ENCODE measurements at places on chromosomes 16 and 17.

DNA sequence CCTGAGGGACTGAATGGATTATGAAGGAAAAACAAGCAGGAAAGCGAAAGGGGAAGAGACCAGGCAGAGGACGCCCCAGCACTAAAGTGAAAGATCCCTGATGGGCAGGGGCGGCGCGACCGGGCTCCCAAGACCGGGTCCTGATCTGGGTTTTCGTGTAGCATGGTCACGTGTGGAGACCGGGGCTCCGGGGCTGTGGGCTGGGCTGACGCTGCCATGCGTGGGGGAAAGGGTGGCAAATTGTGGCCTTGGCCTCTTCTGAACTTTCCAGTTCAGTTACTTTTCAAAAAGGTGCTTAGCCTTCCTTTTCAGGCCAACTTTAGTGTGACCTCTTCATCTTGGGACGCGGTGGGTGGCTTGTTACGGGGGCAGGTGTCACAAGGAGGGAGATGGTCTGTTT is 57.5 kb downstream of the METRNL start:
- no peak for DNase-seq

DNA sequence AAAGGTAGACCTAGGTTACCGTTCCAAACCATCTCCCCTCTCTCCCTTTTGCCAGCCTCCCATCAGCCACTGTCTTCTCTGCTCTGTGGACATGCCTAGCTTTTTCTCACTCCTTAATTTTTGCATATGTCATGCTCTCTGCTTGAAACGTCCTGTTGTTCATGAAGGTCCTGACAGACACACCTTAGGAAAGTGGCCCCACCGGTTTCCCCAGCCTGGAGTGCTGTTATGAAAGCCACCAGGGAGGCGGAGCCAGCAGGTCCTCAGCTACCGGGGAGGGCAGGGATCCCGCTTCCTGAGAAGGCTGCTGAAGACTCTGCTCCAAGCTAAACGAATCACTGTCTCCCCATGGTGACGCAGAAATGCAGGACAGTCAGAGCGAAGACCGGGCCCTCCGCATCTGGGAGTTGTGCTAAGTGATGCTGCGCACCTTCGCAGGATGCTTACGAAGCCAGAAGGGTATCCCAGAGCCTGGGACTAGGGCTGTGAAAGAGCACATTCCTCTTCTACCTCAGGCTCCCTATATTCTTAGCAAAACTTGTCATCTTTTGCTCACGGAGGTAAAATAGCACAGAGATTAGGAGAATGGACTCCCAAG is 2.3 kb upstream of the SLC16A11 start:
- peak; percentile 19 for DNase-seq

DNA sequence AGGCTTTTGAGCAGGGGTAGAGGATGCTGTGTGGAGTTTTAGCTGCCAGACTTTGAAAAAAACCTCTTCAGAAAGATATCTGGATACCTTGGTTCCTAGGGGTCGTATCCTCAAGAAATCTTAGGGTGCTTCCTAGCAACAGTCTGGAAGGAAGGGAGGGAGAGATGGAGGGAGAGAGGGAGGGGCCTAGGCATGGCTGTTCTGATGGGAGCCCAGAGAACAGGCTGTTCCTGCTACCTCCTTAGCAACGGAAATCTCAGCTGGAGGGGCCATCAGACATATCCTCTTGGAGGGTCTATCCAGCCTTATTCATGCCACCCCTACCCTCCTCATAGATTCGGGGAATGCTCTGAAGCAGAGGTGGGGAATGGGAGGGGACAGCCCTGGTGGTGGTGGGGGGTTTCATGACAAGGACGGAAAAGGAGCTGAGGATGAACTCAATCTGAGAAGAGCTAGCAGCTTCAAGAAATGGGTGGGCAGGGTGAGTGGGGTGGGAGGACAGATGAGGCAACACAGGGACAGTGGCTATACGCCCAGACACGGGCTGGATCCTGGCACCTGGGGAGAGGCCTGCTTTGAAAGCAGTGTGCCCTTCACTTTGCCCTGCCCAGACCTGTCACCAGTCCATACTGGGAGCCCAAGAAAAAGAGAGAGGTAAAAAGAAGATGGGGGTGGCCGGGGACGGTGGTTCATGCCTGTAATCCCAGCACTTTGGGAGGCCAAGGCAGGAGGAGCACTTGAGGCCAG is 2.9 kb upstream of the THRA start:
- DNase-seq = no peak

- DNase-seq = no peak
Observed at GRCh38 chr17:7846063-7846735, 8.7 kb upstream of the TMEM88 start.

DNA sequence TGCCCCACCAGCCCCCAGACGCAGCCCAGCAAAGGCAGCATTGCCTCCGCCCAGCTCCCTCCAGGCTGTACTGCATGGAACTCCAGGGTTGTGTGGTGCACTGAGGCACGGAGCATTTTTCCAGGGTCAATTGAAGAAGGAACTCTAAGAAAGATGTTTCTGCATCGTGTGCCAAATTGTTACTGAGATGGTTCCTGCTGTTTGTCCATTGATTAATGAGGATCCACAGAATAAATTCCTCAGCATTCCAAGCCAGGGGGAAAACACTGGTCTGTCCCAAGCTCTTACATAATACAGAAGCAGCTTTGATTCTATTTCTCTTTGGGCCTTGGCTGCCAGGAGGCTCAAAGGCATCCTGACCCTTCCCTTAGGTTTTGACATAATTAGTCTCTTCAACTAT is 80.9 kb downstream of the ZNF423 start:
- no peak for DNase-seq

DNA sequence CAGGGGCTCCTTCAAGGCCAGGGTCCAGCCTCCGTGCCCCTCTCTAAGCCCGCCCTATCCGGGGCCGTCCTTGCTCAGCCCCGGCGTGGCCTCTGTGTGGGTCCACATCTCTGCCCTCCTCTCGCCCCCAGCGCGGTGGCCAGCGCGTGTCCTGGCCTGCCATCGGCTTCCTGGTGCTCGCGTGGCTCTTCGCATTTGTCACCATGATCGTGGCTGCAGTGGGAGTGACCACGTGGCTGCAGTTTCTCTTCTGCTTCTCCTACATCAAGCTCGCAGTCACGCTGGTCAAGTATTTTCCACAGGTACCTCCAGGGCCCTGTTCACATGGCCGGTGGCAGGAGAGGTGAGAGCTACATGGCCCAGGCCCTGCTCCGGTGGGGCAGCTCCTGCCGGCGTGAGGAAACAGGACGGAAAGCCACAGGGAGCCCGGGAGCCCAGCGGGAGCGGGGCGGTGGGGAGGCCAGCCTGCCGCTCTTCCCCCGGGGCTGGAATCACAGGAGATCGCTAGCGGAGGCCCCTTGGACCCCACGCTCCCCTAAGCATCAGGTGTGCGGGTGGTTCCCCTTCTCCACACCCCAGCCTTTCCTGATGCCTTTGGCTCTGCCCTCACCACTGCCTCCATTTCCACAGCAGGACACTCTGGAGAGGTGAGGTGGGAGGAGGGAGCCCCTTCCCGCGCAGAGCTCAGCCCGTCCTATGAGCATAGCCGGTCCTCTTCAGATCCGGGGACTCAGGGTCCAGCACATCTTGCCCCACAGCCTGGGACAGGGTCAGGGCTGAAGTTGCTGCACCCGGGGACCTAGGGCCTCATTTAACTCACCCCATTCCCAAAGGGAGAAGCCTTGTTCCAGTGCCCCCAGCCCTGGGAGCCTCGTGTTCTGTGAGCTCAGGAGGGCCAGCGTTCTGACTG is 10.2 kb downstream of the TAX1BP3 start:
- no peak for DNase-seq

DNA sequence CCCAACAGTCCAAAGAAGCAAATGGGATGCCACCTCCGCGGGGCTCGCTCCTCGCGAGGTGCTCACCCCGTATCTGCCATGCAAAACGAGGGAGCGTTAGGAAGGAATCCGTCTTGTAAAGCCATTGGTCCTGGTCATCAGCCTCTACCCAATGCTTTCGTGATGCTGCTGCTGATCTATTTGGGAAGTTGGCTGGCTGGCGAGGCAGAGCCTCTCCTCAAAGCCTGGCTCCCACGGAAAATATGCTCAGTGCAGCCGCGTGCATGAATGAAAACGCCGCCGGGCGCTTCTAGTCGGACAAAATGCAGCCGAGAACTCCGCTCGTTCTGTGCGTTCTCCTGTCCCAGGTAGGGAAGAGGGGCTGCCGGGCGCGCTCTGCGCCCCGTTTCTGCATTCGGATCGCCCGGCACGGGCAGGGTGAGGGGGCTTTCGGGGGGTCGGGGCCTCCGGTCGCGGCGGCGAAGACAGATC is at the start of gene CDH13:
Gene CDH13 (plus strand): TSS at position 179 of the 471 bp plus-strand sequence.
- no peak for DNase-seq

GRCh38 chr17:5210614-5211252 is 19.1 kb upstream of the ZNF594 start:
- DNase-seq = no peak

DNA sequence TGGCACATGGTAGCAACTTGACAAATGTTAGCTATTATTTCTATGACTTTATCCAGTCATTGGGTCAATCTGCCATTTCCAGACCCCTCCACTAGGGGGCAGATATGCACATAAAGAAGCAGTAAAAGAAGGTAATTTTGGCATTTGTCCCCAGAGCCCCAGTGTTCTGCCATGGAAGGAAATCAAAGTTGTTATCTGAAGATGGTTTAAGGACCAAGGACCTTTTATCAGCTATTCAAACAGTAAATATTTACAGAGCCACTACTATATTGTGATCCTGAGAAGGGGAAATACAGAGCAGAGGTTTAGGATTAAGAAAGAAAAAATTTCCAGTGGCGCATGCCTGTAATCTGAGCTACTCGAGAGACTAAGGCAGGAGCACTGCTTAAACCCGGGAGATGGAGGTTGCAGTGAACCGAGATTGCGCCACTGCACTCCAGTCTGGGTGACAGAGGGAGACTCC is 20.0 kb downstream of the TRAF4 start:
- peak; percentile 67 for DNase-seq

GRCh38 chr16:85436207-85436606 is 176.9 kb upstream of the GSE1 start:
- DNase-seq = no peak

DNA sequence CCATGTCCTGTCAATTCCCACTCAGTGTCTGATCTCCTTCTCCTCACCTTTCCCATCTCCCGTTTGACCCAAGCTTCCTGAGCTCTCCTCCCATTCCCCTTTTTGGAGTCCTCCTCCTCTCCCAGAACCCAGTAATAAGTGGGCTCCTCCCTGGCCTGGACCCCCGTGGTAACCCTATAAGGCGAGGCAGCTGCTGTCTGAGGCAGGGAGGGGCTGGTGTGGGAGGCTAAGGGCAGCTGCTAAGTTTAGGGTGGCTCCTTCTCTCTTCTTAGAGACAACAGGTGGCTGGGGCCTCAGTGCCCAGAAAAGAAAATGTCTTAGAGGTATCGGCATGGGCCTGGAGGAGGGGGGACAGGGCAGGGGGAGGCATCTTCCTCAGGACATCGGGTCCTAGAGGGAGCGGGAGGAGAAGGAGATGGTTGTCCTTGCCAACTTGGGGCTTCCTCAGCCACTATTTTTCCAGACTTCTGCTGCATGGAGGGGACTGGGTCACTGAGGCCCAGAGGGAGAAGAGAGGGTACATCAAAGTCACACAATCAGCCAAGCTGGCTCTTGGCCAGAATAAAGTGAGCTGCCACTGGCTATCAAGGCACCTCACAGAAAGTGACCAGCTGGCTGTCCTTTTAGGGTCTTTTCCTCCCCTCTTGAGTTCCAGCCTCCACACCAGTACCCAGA is 1.9 kb upstream of the TBC1D10B start:
- DNase-seq = no peak

DNA sequence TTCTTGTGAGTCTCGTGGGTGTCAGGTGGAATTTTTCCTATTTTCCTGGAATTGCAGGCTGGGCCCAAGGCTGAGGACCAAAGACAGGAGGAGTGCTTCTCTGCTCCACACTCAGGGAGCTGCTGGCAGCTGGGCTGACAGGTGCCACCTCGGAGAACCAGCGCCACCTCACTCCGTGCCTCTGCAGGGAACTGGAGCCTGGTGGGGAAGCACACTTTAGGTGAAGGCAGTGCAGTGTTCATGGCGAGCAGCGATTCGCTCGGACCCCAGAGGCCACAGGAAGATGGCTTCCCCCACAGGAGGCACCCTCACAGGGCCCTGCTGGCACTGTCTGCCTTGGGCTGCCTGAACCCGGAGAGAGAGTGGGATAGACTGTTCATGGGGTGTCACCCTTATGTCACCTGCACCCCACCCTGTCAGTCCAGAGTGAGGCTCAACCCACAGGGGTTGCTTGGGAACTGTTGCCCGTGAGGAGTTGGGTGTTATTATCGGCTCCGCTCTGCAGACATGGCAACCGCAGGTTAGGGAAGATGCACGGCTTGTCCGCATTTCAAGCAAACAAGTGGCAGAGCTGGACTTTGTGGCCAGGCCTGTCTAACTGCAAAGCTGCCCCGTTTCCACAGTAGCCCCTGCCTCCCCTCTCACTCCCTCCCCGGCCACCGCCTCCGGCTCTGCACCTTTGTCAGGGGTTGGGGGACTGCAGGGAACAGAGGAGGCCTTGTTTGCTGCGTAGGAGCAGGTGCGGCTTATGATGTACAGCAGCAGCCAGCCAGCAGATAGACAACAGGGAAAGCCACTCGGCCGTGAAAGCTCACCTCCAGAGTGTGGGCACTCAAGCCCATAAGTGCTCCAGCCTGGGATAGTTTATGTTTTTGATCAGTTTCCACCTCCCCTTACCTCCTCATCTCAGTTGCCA is 15.5 kb downstream of the TBC1D24 start:
- no peak for DNase-seq

DNA sequence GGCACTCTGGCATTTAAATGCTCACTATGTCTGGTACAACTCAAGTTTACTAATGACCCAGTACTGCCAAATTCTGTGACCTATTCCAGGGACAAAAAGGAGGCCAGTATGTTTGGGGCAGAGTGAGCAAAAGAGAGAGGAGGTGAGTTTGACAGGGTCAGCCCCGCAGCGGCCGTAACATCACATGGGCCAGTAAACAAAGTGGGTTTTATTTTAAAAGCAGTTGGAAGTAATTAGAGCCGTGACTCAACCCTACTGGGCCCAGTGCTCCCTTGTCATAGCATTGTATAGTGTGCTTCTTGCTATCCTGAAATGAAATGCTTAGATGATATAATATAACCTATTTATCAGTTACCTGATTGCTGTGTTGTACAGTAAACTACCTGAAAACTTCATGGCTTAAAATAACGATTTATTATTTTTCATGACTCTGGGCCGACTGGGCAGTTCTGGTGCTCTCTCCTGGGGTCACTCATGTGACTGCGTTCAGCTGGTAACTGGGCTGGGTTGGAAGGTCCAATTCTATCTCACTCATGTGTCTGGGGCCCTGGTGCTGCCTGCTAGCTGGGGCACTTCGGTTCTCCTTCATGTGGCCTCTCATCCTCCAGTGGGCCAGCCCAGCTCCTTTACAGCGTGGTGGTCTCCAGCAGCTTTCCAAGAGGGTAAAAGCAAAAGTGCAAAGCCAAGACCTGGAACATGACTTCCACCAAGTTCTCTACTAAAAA is 27.4 kb downstream of the IQCK start:
- DNase-seq = no peak

GRCh38 chr16:72785171-72785570 is 262.8 kb downstream of the ZFHX3 start:
- no peak for DNase-seq
